ENCODE measurements at places on chromosomes 12 and 14. TPM values are rescaled to one million over a fixed set of nuclear protein-coding genes. Genes with fewer than 3 reads are reported as not detected.
A peak's percentile ranks its signal among the peaks of the same experiment; 100 is the strongest.

B4GALNT1 gene
- 45.2 TPM for total RNA-seq

RHEBL1 gene
- total RNA-seq: 0.78 TPM

GPR135 gene
- 5.9 TPM for total RNA-seq

ADAM20 gene
- 2.5 TPM for total RNA-seq

KLRK1 gene
- total RNA-seq: not detected

EPYC gene
- not detected for total RNA-seq

DNAH10 gene
- total RNA-seq: 22.6 TPM

- DNase-seq: no peak
Observed at GRCh38 chr14:92514844-92515514, 1.4 kb downstream of the RIN3 start.

- no peak for DNase-seq
Observed at GRCh38 chr14:74019408-74020137, 424 bp downstream of the BBOF1 start.

GRCh38 chr14:57227083-57227482 is 41.6 kb downstream of the EXOC5 start:
- DNase-seq: no peak

DNA sequence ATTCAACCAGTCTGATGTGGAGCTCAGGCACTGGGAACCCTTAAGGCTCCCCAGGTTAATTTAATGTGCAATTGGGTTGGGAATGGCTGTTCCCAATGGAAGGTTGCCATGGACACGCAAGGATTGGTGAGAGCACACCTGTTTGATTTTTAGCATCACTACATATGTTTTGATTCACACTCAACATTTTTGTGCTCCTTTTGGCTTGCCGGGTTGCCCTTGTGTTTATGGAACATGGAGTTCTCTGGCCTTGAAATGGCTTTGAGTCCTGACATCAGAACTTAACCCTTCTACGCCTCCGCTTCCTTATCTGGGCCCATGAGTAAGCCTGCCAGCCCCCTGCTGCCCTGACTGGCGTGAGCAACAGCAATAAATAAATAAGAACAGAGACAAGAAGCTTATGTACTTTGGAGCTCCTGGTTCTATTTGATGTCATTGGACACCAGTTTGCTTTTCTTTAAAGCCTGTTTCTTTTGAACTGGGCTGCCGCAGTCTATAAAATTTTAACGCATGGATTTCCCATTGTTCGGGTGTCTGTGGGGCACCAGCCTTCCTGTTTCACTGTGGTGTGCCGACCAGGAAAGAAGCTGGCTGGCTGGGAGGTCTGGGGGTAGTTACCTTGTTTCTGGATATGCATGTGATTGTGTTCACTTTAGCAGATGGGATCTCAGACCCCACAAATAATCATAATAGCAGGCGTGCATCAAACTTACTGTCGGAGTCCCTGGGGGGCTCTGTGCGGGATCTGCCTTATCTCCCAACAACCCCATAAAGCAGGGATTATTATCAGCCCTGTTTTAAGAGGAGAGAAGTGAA is 27.8 kb downstream of the TBX3 start:
- DNase-seq: no peak

DNA sequence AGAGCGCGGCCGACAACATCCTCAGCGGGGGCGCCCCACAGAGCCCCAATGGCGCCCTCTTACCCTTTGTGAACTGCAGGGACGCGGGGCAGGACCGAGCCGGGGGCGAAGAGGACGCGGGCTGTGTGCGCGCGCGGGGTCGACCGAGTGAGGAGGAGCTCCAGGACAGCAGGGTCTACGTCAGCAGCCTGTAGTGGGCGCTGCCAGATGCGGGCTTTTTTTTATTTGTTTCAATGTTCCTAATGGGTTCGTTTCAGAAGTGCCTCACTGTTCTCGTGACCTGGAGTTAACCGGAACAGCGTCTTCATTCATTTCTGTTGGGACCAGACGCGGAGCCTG is 103.8 kb upstream of the FKBP4 start:
- DNase-seq: no peak

- DNase-seq: peak; percentile 55
Observed at GRCh38 chr14:89973234-89973823, 17.6 kb downstream of the TDP1 start.

DNA sequence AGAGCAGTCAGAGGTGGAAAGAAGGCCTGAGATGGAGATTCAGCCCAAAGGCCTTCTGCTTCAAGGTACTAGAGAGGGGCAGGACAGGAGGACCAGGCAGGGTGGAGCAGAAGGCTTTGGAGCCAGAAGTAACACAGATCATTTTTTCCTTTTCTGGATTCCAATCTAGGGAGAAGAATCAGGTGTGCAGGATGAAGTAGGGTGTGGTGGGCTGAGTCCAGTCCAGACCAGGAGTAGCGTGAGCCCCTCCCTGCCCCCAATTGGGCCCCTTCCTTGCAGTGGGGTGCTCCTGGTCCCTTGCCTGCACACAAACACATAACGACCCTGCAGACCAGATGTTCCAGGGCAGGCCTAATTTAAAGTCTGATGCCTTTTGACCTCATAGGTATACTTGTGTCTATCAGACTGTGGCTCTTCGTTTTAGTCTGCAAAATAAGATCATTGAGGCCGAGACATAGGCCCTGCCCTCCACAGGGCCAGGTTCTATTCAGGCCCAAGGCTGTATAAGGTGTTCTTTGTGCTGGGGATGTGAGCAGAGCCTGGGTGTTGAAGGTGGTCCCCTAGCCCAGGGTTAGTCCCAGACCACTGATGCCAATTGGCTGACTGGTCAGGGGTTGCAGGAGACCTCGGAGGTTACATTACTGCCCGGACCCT is 1.0 kb upstream of the NYNRIN start:
- no peak for DNase-seq

- DNase-seq: no peak
Observed at GRCh38 chr14:60125918-60126317, 34.2 kb downstream of the PCNX4 start.

- no peak for DNase-seq
Observed at GRCh38 chr12:89756194-89756584, 47.6 kb upstream of the ATP2B1 start.

DNA sequence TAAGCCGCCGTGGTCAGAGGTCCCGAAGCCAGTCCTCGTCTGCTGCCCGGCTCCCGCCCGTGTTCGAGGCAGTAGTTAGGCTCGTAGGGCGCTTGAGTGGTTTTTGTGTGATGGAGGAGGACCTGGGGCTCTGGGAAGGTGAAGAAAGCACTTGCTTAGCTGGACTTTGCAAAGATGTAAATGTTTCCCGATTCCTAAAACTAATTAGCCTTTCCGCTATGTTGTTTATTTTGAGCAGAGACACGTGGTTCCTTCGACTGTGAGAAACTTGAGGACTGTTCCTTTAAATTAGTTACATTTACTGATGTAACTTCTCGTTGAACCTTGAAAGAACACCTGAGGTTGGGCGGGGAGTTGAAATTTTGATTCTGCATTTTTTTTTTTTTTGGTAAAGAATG is 33.9 kb downstream of the MIA2 start:
- DNase-seq: no peak

Data from occipital lobe (tissue), 3 donors.